MCF 10A (cell line): ENCODE measurements at places on chromosomes 4 and X. TPM values are rescaled to one million over a fixed set of nuclear protein-coding genes. Genes with fewer than 3 reads are reported as not detected.

The MXRA5 gene
- total RNA-seq: not detected in 2 replicates

The ARR3 gene
- not detected in 2 replicates for total RNA-seq

The CUL4B gene
- total RNA-seq: 29.5 and 29.6 TPM in 2 replicates

The ATP1B4 gene
- not detected in 2 replicates for total RNA-seq

The ZMAT1 gene
- not detected in 2 replicates for total RNA-seq

The YTHDC1 gene
- total RNA-seq: 117 and 123 TPM in 2 replicates

The SEC31A gene
- total RNA-seq: 212 and 229 TPM in 2 replicates

DNA sequence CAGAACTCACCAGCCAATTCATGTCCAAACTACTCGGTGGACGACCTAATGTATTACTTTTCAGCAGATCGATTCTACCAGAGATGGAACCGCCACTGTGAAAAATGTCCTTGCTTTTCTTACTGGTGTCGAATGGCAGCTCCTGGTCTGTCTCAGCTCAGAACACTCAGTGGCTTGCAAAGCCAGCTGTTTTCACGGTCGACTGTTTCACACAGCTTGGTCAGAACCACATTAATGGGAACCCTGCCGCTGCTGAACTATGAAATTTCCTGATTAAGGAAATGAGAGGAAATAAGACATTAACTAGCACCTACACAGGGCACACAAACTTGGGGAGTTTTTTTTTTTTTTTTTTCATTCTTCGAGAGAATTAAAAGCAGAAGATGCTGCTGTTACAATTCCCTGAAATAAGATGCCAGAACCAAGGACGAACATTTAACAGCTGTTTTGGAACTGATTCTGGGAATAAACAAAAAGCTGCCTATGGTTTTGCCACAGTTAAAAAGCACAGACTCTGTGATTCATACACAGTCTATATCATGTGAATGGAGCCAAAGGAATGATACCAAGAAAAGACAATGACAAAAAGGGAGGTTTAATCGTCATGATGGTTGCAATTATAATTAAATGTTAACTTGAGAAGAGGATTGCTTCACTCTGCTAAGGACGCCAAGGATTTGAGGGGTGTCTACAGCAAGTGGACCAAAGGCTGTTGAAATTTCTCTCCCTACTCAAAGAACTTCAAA is 31.3 kb downstream of the SUPT20HL2 start:
- no peaks in the 10 kb centered on the region for H3K36me3 ChIP-seq
- no peaks in the 10 kb centered on the region for H3K4me1 ChIP-seq
- peaks cover 93% of the 10 kb centered on the region for H3K27me3 ChIP-seq

- H3K4me3 ChIP-seq: no peak overlapping the region
- no peak overlapping the region for H3K27ac ChIP-seq
- no peaks in the 10 kb centered on the region for H3K27me3 ChIP-seq
Observed at GRCh38 chr4:8765084-8765483, 106.6 kb downstream of the HMX1 start.

- H3K36me3 ChIP-seq: no peaks in the 10 kb centered on the region
- no peaks in the 10 kb centered on the region for H3K27me3 ChIP-seq
- no peak overlapping the region for H3K27ac ChIP-seq
- DNase-seq: no peak
- H3K4me3 ChIP-seq: no peak overlapping the region
Observed at GRCh38 chr4:123455360-123455759, 58.8 kb downstream of the SPRY1 start.

DNA sequence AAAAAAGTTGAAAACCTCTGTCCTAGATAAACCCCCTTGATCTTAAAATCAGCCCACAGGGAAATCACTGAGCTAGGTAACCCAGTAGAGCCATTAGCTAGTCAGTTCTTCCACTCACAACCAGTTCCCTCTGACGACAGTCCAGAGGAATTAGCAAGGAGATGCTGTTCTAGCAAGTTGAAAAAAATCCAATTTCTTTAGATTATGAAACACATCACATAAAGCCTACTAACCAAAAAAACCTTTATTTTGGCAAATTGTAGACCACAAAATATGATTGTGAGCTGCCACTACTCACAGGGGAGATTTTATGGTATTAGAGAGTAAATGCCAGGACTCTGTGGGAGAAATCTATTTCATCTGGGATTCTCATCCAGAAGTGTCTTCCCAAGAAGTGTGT is 22.6 kb downstream of the ADAMTS3 start:
- H3K36me3 ChIP-seq: no peaks in the 10 kb centered on the region
- H3K27me3 ChIP-seq: no peaks in the 10 kb centered on the region

- H3K4me3 ChIP-seq: no peak overlapping the region
- H3K4me1 ChIP-seq: peaks cover 7% of the 10 kb centered on the region
- H3K27ac ChIP-seq: no peak overlapping the region
Observed at GRCh38 chrX:103565752-103566151, 19.6 kb upstream of the TCEAL4 start.

DNA sequence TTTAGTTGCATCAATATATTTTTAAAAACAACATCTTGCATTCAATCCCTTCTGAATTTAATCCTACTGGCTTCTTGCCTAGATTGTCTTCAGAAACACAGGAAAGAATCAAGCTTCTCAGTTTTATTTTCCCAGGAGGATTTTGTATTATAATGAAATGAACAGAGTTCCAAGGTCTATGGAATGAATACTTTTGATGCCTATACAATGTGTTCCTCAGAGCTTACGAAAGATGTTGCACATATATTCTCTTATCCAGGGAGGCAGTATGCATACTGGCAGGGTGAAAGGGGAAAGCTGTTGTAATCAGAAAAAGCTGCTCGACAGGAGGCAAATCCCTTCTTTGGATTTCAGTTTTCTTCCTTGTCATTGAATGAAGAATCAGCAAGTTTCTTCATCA is 8.8 kb downstream of the TMPRSS11D start:
- DNase-seq: peak; percentile 27
- peaks cover 4% of the 10 kb centered on the region for H3K4me1 ChIP-seq

- peak; percentile 66 for DNase-seq
- no peaks in the 10 kb centered on the region for H3K27me3 ChIP-seq
- H3K4me3 ChIP-seq: peak within 1 kb of the TSS; percentile 77
- H3K36me3 ChIP-seq: no peaks in the 10 kb centered on the region
- peak within 1 kb of the TSS; percentile 59 for H3K27ac ChIP-seq
Observed at GRCh38 chr4:74364652-74365491, at the start of gene EREG. TSS of gene EREG (plus strand) at chr4:74365145. CDS start at chr4:74365309, 164 bp downstream.

DNA sequence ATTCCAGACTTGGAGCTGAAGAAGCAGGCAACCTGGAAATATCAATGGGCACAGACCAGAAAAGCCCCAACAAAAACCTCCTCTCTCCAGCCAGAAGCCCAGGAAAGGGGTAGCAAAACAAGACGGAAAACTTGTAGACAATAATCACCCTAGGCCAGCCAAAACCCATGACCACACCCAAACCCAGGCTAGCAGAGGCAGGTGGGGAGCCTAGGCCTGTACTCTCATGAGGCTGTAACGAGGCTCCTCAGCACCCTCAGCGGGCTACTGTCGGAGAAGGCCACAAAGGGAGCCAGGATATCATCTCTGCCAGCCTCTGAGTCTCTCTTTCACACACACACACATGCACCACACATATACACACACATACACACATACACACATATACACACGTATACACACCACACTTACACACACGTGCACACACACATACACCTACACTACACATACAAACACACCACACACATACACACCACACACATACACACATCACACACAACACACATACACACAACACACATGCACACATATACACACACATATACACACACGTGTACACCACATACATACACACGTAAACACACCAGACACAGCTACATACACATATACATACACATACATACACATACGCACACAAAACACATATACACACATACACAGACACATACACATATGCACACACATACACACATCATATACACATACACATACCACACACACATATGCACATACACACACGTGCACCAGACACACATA is 90.6 kb downstream of the FHDC1 start:
- no peaks in the 10 kb centered on the region for H3K36me3 ChIP-seq
- peaks cover 6% of the 10 kb centered on the region for H3K4me1 ChIP-seq
- H3K27me3 ChIP-seq: no peaks in the 10 kb centered on the region
- H3K4me3 ChIP-seq: no peak overlapping the region
- DNase-seq: no peak

- no peak overlapping the region for H3K4me3 ChIP-seq
- H3K27me3 ChIP-seq: no peaks in the 10 kb centered on the region
- no peaks in the 10 kb centered on the region for H3K4me1 ChIP-seq
- no peaks in the 10 kb centered on the region for H3K36me3 ChIP-seq
Observed at GRCh38 chrX:137041329-137041728, 7.5 kb upstream of the GPR101 start.

GRCh38 chrX:148634591-148634990 is 134.2 kb downstream of the AFF2 start:
- DNase-seq: no peak
- no peak overlapping the region for H3K4me3 ChIP-seq
- H3K27me3 ChIP-seq: no peaks in the 10 kb centered on the region
- no peaks in the 10 kb centered on the region for H3K36me3 ChIP-seq
- no peaks in the 10 kb centered on the region for H3K4me1 ChIP-seq

DNA sequence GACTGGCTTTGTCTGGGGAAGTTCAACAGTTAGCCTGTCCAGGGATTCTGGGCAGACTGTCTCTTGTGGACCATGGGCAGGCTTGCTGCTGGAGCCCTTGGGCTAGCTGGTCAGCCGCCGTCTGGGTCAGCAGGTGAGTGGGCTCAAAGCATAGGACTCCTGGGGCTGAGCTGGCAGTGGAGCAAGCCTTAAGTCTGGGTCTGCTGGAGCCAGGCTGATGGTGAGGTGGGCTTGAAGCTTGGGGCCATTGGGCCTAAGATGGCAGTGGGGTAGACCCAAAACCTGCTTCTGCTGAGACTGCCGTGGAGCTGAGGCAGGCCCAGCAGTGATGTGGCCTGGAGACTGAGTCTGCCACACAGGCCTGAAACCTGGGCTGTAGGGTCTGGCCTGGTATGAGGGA is 645.1 kb downstream of the RAPGEF2 start:
- H3K4me1 ChIP-seq: no peaks in the 10 kb centered on the region
- H3K4me3 ChIP-seq: no peak overlapping the region
- no peak for DNase-seq
- no peaks in the 10 kb centered on the region for H3K36me3 ChIP-seq
- H3K27me3 ChIP-seq: no peaks in the 10 kb centered on the region
- peak overlapping the region; percentile 27 for H3K27ac ChIP-seq

GRCh38 chr4:82930848-82931755 is 30.6 kb downstream of the THAP9 start:
- peaks cover 42% of the 10 kb centered on the region for H3K36me3 ChIP-seq
- H3K27ac ChIP-seq: no peak overlapping the region
- no peaks in the 10 kb centered on the region for H3K27me3 ChIP-seq
- H3K4me1 ChIP-seq: no peaks in the 10 kb centered on the region
- no peak for DNase-seq
- no peak overlapping the region for H3K4me3 ChIP-seq

DNA sequence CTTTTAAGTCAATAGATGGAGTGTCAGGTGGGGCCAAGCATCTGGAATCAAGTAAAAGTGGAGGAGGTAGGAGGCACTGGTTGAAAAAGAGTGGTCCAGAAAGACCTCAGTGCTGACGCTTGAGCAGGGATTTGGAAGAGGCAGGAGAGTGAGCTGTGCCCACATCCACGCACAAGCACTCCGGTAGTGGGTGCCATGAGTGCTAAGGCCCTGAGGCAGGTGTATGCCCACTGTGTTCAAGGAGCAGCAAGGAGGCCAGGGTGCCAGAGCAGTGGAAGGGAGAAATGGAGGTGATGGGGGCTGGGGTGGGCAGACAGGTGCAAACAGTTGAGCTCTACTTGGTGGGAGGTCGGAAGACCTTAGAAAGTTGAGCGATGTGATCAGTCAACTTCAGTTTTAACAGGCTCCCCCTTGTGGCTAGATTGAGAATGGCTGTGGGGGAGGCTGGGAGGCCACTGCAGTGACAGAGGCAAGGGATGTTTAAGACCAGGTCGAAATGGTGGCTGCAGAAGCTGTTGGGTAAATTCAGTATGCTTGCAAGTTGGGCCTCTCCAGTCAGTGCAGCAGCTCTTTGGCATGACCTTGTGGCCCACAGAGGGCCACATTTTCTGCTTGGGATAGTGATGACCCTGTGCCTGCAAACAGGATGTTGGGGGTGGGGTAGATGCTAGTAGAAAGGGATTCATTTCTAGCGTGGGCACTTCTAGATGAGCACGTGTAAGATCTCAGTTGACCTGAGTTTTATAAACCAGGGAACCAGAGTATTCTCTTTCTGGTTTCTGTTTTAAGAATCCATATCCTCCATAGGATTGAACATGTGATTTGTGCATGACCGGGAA is 12.7 kb downstream of the TKTL1 start:
- H3K27ac ChIP-seq: no peak overlapping the region
- peaks cover 3% of the 10 kb centered on the region for H3K4me1 ChIP-seq
- DNase-seq: peak; percentile 68
- no peaks in the 10 kb centered on the region for H3K36me3 ChIP-seq

GRCh38 chr4:126851391-126851790 is 781.4 kb upstream of the INTU start:
- H3K27ac ChIP-seq: peak overlapping the region; percentile 75
- peaks cover 6% of the 10 kb centered on the region for H3K36me3 ChIP-seq
- no peak for DNase-seq
- no peak overlapping the region for H3K4me3 ChIP-seq
- H3K4me1 ChIP-seq: peaks cover 15% of the 10 kb centered on the region
- H3K27me3 ChIP-seq: no peaks in the 10 kb centered on the region

DNA sequence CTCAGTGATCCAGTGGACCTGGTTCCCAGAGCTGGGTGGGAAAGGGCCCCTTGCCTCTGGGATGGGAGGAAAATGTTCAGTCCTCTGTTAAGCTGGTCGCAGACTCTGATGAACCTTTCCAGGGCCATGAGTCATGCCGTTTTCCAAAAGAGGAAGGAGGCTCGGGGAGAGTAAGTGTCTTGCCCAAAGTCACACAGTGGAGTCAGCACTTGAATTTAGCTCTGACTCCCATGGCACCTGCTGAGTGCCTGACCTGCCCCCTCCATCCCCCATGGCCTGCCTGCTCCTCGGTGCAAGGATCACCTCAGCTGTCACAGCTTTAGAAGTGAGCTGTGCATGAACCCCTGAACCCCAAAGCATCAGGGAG is 14.0 kb upstream of the KIAA0232 start:
- H3K4me3 ChIP-seq: no peak overlapping the region
- peaks cover 48% of the 10 kb centered on the region for H3K4me1 ChIP-seq
- H3K27me3 ChIP-seq: no peaks in the 10 kb centered on the region
- DNase-seq: peak; percentile 66

DNA sequence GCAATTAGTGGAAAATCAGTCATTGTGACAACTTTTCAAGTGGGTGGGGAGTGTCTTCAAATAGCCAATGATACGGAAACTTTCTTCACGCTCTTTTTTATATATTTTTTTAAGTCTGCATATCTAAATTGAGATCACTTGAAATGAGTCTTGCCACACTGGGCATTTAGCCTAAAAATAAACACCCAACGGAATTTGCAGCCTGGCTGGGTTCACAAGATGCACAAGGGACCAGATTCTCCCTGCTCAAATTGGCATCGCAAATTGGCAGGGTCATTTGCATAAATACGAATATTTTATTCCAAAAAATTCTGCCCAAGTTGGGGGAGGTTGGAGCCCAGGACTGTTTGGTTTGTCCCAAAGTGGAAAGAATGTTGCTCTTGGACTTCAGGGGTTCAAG is 87.6 kb downstream of the LIMCH1 start:
- H3K27ac ChIP-seq: no peak overlapping the region
- DNase-seq: no peak
- peaks cover 6% of the 10 kb centered on the region for H3K4me1 ChIP-seq
- peaks cover 2% of the 10 kb centered on the region for H3K36me3 ChIP-seq

- peaks cover 6% of the 10 kb centered on the region for H3K4me1 ChIP-seq
- no peaks in the 10 kb centered on the region for H3K36me3 ChIP-seq
- DNase-seq: no peak
- H3K27me3 ChIP-seq: peaks cover 57% of the 10 kb centered on the region
- no peak overlapping the region for H3K27ac ChIP-seq
- H3K4me3 ChIP-seq: no peak overlapping the region
Observed at GRCh38 chrX:39995457-39995856, 102.3 kb downstream of the BCOR start.
